ENCODE measurements at places on chromosomes 7 and 10.

DNA sequence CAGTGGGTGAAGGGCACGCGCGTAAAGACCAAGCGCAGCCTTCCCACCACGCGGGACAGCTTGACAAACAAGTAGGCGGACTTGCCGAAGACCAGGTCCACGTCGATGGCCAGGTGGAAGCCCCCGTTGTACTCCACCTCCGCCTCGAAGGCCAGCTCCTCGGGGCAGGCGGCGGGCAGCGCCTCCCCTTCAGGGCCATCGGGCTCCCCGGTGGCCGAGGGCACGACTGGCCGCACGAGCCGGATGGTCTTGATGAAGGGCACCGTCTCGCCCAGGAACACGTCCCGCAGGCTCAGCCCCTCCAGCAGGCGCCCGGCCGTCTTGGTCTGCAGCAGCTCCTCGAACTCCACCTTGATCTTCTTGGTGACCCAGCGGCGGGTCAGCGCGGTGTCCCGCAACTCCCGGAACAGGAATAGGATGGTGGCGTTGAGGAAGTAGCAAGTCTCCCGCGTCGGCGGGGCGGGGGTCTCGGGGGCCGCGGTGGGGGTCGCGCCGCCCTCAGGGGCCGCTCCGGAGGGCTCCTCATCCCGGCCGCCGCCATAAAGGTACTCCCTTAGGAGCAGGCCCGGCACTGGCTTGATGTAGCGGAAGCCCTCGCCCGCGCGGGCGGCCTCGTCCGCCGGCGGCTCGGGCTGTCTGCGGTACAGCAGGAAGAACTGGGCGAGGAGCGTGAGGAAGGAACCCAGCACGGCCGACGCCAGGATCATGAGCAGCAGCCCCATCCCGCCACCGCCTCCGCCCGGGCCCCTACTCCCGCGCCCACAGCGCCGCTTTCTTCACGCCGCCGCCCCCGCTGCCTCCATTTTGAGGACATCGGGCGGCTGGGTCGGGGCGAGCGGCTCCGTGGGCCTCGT lies 507 bp downstream of the PDZD8 start:
- no peak for DNase-seq

DNA sequence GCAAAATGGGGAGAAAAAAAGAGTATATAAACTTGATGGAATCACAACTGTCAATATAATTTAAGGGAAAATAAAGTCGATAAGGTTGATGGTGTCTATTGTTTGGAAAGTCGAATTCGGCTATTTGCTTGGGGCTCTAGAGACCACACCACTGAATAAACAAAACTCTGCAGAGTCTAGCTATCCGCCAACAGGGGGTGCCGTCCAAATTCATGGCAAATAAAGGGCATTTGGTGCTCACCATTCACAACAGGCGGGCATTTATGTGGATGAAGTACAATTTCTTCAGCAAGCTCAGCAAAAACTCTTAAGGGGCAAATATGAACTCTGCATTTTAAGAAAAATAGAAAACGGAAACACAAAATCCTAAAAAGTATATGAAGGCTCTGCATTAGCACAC lies 23.3 kb downstream of the CD36 start:
- DNase-seq: no peak

DNA sequence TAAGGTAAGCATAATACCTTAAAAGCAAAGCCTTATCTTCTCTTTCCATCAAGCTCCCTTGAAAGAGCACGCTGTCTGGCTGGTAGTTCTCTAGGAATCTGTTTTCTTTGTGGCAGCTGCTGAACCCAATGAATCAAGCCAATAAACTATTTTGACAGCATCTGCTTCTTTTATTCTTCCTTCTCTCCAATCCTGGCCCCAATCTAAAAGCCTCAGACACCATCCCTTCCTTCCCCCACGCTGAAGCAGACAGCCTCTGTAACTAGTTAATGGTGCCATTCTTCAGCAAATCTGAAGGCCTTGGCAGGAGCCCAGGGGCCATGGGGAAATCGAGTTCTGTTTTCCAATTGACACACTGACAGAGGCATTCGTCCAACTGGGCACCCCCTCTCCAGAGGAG lies 186.6 kb upstream of the LYZL1 start:
- DNase-seq: no peak

DNA sequence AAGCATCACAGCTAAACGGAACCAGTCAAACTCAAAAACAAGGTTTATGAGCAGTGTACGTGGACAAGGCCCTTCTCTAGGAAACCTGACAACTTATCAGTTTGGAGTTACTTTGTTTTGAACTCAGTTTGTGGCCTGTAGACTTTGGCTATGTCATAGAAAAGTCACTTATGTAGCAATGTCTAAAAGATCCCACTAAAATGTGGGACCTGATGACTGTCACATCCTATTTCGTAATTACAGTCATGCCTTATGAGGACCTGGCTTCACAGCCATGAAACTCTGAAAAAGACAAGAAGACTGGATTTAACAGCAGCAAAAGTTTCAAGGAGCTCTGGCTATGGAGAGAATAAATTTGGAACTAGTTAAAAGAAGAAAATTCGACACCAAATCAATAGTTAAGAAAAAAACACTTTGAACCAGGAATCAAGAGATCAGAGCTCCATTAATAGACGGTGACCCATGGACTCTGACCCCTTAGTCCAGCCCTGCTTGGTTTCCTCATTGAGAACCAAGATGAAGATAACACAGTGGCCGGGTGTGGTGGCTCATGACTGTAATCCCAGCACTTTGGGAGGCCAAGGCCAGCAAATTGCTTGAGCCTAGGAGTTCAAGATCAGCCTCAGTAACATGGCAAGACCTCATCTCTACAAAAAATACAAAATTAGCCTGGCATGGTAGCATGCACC lies 204.3 kb downstream of the SFMBT2 start:
- no peak for DNase-seq

DNA sequence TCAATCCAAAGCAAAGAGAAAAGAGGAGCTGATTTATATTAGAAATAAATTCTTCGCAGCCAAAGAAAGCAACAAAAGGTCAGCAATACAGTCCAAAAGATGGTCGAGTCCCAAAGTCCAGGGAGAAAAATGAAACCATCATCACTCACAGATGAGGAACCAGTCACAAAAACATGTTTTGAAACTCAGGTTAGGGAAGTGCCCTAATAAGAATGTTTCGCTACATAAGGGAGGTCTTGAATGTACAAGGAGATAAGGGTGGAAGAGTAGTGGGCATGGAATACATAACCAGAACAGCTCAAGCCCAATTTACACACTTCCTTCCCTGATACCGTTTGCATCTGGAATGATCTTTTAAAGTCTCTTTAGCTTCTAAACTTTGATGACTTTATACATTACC lies 53.6 kb downstream of the VPS41 start:
- DNase-seq: no peak

- no peak for DNase-seq
These were observed 193.1 kb downstream of the SORCS1 start for GRCh38 chr10:106971411-106971831.

- no peak for DNase-seq
These were observed 126.2 kb upstream of the NRP1 start for GRCh38 chr10:33460505-33461294.

DNA sequence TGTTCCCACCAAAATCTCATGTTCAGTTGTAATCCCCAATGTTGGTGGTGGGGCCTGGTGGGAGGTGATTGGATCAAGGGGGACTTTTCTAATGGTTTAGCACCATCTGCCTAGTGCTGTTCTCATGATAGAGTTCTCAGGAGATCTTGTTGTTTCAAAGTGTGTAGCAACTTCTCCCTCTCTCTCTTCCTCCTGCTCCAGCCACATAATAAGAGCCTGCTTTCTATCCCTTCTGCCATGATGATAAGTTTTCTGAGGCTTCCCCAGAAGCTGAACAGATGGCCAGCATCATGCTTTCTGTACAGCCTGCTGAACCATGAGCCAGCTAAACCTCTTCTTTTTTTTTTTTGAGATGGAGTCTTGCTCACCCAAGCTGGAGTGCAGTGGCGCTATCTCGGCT lies 910.6 kb downstream of the KCNMA1 start:
- DNase-seq: no peak

GRCh38 chr10:30798646-30799185 lies 169.2 kb upstream of the LYZL2 start:
- DNase-seq: no peak

- DNase-seq: no peak
These were observed 363.8 kb downstream of the SEMA3D start for GRCh38 chr7:84822941-84823510.

GRCh38 chr10:14541379-14541778 lies 210.7 kb upstream of the FRMD4A start:
- no peak for DNase-seq

- no peak for DNase-seq
These were observed 72.1 kb downstream of the RTKN2 start for GRCh38 chr10:62196528-62196927.
